ENCODE measurements at places on chromosomes 4 and X.

DNA sequence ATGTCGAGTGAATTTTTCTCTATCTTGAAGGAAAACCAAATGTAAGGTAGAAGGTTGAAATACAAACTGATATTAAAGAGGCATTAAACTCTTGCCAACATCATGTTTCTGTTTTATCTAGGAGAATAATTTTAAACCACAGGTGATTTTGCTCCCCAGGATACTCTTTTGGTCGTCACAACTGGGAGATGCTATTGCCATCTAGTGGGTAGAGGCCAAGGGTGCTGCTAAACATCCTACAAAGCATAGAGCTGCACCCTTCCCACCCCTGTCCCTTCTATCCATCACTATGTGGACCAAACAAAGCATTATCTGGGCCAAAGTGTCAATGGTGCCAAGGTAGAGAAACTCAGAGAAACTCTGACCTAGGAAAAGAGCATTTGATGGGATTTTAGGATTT is 154.6 kb upstream of the MAGEB2 start:
- DNase-seq: no peak

- no peak for DNase-seq
These were observed 364.1 kb downstream of the FSTL5 start for GRCh38 chr4:161799710-161800109.

- DNase-seq: no peak
These were observed 28.5 kb upstream of the SLC25A6 start for GRCh38 chrX:1420371-1420770.

DNA sequence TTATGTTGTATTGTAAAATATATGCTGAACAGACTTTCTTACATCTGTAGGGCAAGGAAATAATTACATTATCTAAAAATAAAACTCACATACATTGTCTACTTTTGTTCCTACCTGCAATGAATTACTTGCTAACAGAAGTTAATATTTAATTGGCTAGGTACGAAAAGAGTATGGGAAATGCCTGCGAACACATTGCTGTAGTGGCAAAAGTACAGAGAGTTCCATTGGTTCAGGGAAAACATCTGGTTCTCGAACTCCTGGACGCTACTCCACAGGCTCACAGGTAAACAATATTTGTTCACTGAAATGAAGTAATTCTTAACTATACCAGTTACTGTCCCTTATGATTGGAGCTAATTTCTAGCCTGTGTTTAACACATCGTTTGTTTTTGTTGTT is 837.4 kb downstream of the ADGRL3 start:
- no peak for DNase-seq

GRCh38 chrX:8688776-8689175 is 43.2 kb downstream of the ANOS1 start:
- no peak for DNase-seq

- DNase-seq: no peak
These were observed 2079.7 kb upstream of the AGA start for GRCh38 chr4:179521952-179522351.

GRCh38 chr4:98433691-98434090 is 172.5 kb downstream of the RAP1GDS1 start:
- no peak for DNase-seq

DNA sequence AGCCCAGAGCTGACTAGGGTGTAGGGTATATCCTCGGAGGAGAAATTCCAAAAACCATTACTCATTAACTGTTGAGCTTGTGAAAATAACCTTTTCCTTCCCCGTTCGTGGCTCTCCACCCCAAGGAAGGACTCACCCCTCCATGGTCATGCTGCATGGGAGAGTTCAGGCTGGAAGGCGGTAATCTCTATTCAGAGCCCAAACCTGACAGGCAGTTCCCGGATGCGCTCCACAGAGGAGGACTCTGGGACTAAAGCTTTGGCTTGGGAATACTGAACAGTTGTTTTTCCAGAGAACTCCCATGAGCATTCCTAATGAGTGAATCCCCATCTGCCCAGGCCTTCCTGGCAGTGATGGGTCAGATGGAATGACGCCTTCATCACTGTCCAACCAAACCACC is 125.4 kb downstream of the BCOR start:
- DNase-seq: no peak

GRCh38 chrX:123971982-123972381 is 10.5 kb downstream of the STAG2 start:
- no peak for DNase-seq

Measured in D721Med (cell line).